ENCODE measurements at places on chromosomes 2 and 18.

GRCh38 chr2:187847245-187848208 is 293.3 kb upstream of the TFPI start:
- DNase-seq, result no peak

DNA sequence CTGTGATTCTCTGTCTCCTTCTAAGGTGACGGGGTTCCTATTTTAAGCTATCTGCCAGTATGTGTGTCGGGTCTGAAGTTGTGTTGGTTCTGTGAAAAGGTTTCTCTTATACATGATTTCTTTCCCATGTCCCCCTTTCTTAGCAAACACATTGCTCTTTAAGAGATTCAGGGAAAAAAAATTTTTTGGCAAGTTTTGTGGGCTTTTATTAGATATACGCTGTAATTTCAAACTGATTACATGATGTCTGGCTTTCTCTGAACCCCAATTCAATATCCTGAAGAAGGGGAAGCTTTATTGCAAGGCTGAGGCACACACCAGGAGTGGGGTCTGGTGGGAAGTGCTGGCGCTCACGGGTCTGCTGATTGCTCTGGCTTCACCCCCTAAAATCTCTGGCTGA is 210.6 kb downstream of the AGPS start:
- DNase-seq, result no peak

GRCh38 chr2:24469148-24469650 is 21.9 kb upstream of the NCOA1 start:
- DNase-seq, result no peak

DNA sequence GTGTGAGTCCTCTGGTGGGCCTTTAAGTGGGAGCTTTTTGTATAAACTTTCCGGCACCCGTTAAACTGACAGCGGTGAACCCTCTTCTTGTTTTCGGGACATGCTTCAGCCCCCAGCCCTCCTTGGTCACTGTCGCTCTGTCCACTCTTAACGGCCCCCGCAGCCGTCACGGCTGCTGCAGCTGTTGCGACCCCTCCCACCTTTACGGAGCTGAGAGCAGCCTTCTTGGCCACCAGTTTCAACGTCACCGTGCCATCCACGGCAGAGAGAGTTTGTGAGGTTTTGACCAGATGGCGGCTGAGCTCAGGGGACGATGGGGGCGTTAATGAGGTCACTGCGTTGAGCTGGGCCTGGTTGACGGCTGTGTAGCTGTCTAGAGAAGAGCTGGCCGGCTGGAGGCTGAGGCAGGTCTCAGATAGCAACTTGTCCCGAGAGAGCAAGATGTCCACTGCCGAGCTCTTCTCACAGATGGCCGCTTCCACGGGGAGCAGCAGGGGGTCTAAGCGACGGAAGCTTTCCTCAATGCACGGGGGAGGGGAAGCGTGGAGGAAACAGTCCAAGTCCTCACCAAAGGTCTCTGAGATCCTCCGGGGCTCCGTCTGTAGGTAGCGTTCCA is 41.9 kb downstream of the KLF7 start:
- no peak for DNase-seq

DNA sequence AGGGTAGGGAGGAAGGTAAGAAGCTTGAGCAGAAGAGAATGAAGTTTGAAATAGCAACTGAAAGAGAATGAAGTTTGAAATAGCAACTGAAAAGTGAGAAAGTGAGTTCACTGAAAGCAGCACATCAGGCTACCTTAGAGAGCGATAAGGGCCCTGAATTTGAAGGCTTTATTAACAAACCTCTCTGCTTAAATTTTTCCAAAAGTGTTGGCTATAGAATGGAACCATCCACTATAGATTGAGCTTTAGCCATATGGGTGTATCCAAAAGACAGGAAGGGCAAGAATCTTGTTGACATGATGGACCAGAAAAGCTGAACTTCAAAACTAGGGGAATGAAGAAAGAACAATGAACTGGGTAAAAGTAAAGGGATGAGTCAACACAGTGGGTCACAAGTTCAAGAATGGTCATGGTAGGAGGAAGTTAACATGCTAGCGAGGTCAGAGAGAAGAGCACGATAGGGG is 122.5 kb downstream of the ASXL3 start:
- no peak for DNase-seq

DNA sequence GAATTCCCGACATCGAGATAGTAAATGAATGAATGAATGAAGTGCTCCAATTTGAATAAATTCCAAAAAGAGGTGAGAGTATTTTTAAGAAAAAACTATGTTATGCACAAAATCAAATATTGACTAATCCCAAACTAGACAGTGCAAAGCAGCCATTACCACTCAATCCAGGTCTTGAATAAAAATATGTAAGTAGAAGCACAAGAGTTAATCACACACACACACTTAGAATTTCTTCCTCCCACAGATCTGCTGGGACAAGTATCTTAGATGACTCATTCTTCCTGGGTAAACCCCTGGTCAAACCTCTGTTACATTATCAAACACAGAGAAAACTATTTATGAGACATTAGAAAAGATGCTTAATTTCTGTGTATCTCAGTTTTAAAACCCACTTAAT is 102.0 kb downstream of the PLA2R1 start:
- no peak for DNase-seq

DNA sequence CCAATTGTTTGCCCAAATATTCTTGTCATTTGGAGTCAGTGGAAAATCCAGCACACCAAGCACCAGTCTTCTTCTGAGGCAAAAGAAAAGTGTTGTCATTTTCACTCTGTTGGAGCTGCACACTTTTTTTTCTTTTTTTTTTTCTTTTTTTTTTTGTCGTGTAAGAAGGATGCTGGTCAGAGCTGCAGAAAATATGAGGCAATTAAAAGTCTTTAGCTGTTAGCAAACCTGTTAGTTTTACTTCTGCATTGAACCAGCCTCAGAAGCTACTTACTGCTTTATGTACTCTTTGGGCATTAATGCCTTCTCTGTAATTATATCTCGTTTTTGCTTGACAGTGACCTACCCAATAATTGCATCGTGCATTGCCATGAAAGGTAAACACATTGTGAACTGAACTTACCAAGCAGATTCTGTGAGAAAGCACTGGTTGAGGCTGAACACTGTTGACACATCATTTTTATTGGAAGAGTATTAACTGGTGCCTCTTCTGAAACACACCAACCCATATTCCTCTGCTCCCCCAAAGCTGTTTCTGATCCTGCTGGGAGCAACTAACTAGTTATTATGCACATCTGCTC is 165.4 kb downstream of the CAPN13 start:
- no peak for DNase-seq

DNA sequence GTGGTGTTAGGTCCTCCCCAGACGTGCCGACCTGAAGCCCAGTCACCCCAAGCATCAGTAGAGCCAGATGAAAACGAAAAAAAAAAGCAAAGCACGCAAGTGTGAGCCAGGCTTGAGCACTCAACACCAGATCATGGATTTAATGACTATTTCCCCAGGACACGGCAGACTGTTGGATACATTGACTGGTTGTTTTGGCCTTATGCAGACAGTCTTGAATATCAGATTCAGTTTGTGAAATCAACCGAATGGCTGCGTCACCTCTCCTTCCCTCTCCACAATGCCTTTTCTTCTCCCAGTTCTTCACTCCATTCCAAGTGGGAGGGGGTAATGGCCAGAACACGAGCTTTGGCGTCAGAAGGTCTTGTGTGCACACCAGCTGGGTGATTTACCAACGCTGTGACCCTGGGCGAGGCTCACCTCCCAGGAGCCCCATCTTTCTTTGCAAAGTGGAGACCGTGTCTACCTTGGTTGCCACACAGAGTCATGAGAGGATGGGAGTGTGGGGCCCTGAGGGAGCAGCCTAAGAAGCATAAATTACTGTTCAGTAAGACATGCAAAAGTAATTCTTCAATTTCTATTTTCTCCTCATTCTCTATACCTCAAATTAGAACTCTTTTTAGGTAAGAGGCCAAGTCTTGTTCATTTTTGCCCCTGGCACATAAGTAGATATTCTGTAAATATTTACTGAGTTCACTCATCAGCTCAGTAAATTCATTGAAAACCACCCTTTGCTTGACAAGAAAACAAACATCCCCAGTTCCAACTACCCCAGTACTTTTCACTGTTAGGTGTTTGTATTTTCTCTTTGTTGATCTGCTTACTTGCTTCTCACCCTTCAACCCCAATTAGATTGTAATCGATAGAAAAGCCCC is 181.1 kb upstream of the COPS8 start:
- no peak for DNase-seq

DNA sequence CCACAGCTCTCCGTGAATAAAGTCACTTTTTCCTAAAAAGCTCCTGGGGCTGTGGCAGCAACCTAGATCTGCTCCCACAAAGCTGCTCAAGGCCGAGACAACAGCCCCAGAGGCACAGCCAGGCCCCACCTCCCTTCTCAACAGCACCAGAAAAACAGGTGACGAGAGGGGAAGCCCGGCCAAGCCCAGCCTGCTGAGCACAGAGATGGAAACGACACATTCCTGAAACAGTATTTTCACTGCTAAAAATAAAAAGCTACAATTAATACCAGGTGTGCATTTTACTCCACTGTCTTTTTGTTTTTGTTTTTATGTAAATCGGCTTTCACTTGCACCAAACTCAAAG is 199.3 kb downstream of the HDAC4 start:
- no peak for DNase-seq

- DNase-seq, result no peak
These were observed 148.3 kb downstream of the GCA start for GRCh38 chr2:162492225-162492624.

- DNase-seq, result no peak
These were observed 152.6 kb downstream of the EXOC6B start for GRCh38 chr2:72673279-72673678.

DNA sequence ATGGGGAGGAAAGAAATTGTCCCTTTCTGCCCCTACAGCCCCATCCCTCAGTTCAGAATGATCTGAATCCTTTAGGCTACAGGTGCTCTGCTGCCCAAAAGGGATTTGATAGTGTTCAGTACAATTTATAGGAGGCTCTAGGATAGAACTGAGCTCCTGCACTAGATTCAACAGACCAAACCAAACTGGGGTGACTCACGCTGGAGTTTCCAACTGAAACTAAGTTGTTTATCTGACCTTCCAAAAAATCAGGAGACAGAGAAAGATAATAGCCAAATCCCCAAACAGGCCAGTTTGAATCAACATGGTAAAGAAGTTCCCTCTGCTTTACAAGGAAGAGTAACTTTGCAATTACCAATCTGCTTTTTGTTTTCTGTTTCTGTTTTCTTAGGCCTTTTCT is 72.7 kb upstream of the MBOAT2 start:
- no peak for DNase-seq

GRCh38 chr18:227902-228301 is 39.9 kb downstream of the THOC1 start:
- DNase-seq, result no peak

- DNase-seq, result no peak
These were observed 50.6 kb upstream of the MAPRE2 start for GRCh38 chr18:34990597-34990996.

DNA sequence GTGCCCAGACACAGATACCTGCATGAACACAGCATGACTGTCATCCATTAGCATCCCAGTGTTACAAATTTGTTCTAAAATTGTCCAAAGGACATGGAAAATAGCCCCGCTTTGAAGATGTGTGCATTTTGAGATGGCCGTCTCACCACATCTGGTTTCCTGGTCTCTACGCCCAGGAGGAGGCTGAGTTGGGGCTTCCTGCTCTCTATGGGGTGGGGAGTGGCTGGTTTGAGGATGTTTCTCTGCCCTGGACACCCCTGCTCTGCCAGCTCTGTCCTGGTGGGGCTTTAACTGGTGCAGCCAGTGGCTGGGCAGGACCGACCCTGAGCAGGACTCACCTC is 74.6 kb upstream of the SMAD7 start:
- DNase-seq, result no peak

- no peak for DNase-seq
These were observed 77.0 kb downstream of the LANCL1 start for GRCh38 chr2:210399440-210400041.

GRCh38 chr2:170715932-170716777 is 1.0 kb downstream of the SP5 start:
- DNase-seq, result no peak

DNA sequence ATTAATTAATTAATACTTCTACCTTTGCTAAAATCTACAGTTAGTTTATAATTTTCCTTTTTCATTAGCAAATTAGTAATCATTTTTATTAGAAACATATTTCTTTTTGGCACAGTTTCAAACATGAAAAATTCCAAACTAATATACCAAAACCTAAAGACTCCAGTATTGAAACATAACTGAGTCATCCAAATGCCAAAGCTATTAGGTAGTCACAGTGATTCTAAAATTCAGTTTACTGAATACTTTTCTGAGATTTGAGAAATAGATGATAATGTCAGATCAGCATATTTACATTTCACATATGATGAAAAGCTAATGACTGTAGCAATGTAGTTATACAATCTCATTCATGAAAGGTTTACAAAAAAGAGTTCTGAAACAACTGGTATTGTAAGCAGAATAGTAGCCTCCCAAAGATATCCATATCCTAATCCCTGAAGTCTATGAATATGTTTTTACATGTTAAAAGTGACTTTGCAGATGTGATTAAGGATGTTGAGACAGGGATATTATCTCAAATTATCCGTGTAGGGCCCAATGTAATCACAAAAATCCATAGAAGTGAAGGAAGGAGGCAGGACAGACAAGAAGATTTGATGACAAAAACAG is 680.2 kb upstream of the CHAC2 start:
- DNase-seq, result peak; percentile 12

DNA sequence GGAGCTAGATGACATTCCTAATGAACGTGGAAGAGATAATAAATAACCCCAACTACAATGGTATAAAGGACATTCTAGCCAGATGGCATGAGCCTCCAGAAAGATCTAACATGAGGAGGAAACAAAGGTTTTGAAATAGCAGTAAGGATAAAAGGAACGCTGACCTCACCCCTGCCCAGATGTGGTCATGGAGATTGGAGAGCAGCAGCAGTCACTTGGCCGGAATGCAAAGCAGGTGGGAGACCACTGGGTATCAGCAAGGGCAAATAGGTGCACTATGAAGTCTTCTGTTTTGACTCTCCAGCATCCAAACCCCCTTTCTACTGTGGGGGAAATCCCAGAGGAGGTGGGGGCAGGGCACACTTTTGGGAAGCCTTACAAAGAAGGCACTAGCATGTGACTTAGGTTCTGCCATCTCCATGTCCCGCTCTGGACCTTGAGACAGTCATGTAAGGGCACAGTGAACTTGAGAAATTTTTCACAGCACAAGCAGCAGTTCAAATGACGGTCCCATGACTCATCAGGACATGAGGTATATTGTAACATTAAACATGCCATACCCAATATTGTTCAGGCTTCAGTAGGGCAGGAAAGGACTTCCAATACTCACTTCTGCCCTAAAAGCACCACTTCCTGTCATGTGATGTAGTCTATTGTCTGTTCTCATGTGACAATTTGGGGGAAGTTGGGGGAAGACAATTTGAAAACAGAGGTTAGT is 55.2 kb downstream of the METTL4 start:
- DNase-seq, result peak; percentile 49

GRCh38 chr2:138682163-138682562 is 98.0 kb downstream of the NXPH2 start:
- DNase-seq, result no peak

DNA sequence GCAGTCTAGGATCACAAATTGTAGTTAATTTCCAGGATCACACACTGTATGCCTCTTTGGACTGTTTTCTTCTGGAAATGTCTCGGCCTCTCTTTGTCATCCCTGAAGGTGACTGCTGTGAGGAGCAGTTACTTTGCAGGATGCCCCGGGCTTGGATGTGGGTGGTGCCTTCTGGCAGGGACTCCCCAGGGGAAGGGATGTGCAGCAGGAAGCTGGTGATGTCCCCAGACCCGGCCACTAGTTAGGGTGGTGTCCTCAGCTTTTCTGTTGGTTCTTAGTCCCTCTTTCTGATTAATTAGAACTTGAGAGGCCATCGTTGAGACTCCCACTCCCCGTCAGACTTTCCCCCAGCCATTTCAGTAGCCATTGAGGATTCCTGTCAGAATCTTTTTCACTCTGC is 286.6 kb upstream of the HDAC4 start:
- DNase-seq, result no peak

- no peak for DNase-seq
These were observed 115.7 kb upstream of the RBMS1 start for GRCh38 chr2:160609346-160609745.
